AG04450 (cell line): ENCODE measurements at places on chromosomes 11 and 22.

- DNase-seq, result no peak
These were observed 3.8 kb downstream of the CBLIF start for GRCh38 chr11:59841514-59841913.

- DNase-seq, result peak; percentile 66
These were observed 44.3 kb downstream of the NNMT start for GRCh38 chr11:114340311-114341131.

- DNase-seq, result no peak
These were observed 251 bp downstream of the SHISA8 start for GRCh38 chr22:41914611-41915034.

GRCh38 chr11:9718147-9718546 is 54.3 kb downstream of the SWAP70 start:
- no peak for DNase-seq

DNA sequence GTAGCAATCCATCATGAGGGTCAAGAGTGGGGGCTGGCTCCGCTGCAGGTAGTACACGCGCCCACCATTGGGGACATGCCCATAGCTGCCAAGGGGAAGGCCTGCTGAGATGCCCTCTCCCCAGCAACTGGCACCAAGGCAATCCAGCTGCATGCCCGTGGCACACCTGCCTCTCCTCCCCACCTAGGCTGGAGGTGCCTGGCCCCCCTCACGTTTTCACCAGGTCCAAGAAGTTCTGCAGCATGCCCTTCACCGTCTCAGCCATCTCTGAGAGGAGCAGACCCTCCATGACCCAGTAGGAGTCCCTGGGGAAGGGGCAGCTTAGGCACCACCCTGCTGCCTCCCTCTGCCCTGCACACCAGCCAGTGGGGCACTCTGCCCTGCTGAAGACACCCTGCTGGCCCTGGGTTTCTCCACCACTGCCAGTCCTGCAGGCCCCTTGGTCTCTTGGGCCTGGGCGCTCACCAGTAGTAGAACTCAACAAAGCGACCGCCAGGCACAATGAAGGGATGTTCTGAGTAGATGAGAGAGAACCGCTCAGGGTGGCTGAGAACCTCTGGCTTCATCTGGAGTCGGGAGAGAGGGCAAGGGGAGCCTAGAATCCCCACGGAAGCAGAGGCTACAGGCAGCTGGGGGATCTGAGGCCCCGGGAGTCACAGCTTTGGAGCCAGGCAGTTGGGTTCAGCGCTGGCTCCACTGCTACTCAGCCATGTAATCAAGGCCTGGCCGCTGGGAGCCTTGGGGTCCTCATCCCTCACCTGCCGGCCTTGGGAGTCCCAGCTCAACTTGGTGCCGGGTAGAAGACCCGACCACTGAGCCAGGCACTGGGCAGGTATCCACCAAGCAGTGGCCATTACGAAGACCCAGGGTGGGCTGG is 17.8 kb downstream of the TREH start:
- DNase-seq, result no peak

DNA sequence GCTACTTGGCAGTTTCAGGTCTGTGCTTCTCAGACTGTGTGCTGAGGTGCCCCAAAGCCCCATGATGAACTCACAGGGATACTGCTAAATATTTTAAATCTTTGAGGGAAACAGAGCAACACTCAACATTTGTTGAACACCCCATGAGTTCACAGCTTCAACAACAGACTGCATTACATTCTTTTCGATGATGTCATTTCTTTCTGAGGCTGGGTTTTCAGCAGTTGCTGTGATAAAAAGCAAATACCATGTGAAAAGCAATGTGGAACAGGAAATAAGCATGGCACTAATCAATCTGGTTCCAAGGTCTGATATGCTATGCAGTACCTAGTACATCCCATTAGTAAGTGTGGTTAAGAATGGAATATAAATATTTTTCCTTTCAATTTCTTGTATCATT is 82.7 kb downstream of the RPL27A start:
- peak; percentile 44 for DNase-seq

- DNase-seq, result no peak
These were observed 57.4 kb upstream of the WNT11 start for GRCh38 chr11:76263657-76264056.

- no peak for DNase-seq
These were observed 18.0 kb downstream of the PHLDA2 start for GRCh38 chr11:2911088-2911784.

GRCh38 chr22:38831166-38831945 is 12.5 kb downstream of the NPTXR start:
- DNase-seq, result peak; percentile 10

DNA sequence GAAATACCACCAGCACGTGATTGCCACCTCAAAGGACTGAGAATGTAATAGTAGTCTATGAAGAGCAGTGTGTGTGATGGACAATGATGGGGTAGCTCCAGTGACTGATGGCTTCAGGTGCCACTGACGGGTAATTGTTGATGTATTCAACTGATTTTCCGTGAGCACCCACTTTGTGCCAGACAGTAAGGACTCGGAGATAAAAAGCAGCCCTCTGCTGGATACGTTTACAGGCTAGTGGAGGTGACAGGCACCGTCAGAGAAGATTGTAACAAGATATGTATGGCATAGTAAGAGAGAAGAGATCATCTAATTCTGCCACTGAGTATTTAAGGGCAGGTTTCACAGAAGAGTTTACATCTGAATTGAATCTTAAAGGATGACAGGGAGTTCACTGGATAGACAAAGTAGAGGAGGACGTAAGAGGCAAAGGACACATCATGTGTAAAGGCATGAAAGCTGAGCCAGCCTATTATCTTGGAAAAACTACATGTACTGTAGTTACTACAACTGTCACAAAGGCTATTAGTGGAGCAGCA is 1.1 kb upstream of the ENTHD1 start:
- no peak for DNase-seq

GRCh38 chr11:6682591-6682935 is 577 bp downstream of the MRPL17 start:
- DNase-seq, result no peak

DNA sequence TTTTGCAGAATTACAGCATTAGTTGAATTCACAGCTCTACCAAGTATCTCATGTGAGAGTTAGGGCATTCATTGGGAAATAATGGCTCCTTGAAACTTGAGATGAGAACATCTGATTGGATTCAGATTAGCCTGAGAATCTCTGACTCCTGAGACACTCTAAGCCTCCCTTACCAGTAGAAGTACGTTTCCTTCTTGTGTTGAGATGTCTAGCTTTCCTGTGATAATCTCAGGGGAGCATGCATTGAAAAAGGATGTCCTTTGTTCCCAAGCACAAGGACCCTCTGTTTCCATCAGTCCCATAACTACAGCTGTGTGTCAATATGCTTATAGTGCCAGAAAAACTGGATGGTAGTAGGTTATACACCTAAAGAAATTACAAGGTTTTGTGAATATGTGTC is 35.2 kb upstream of the RDX start:
- DNase-seq, result no peak

- no peak for DNase-seq
These were observed 16.6 kb downstream of the GALNT18 start for GRCh38 chr11:11605181-11605580.

GRCh38 chr11:61890529-61891330 is 615 bp downstream of the FADS3 start:
- no peak for DNase-seq

GRCh38 chr22:40273319-40273718 is 73.0 kb upstream of the ADSL start:
- no peak for DNase-seq

GRCh38 chr22:45540122-45540521 is 37.4 kb downstream of the FBLN1 start:
- DNase-seq, result no peak

DNA sequence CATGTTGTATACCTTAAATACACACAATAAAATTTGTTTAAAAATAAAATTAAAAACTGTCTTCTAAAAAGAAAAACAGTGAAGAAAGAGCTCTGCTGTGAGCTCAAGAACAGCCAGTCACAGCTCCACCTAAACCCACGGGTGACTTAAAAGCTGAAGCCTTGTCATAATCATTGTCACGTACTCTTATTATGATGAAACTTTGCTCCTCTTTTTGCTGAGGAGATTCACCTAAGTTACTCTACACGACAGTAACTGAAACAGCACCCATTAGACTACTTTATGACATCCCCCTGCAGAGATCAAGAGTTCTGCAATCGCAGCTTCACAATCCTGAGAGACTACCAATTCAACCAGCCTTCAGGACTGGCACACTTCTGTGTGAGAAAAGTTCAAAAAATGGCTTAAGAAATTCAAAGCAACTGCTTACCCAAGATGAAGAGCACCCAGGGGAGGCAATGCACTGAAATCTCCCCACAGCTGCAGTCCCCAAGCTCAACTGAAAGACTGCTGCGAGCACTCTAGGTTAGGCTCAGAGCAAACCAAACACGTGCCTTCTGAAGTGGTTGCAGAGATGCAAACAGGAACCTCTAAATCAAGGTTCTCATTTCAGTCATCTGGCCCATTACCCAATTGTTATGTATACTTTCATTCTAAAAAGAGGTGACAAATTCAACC is at the start of gene JAML:
JAML (minus strand) TSS at position 501 of the 678 bp plus-strand sequence. CDS start 10,145 bp downstream, outside the sequence.
- DNase-seq, result no peak

DNA sequence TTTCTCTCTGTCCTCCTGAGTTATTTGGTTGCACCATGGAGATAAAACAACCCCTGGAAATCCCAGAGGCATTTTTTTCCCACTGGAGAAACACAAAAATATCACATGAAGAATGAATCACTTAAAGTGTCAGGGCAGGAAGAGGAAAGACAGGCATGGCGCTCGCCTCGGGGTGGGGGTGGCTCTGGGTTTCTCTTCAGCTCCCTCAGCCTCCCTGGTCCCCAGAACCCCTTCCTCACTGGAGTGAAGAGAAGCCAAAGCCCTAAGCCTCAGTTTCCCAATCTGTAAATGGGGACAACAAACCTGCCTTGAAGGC is 938 bp downstream of the SHISAL1 start:
- no peak for DNase-seq

GRCh38 chr11:74100231-74100630 is 70.6 kb downstream of the C2CD3 start:
- DNase-seq, result no peak

DNA sequence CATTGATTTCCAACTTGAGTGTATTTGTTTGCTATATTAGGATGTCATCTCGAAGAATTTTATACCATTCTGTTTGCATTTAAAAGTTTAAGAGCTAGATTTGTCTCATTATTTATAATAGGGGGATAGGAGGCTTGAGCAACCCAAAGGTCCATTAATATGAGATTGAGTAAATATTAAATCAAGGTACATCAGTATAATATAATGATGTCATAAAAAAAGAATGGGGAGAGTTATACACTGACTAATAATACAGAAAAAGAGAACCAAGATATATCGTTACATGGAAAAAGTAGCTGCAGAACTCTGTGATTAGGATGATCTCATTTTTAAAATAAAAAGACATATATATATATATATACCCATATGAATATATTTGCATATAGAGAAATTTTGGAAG is 19.4 kb downstream of the SPA17 start:
- no peak for DNase-seq

DNA sequence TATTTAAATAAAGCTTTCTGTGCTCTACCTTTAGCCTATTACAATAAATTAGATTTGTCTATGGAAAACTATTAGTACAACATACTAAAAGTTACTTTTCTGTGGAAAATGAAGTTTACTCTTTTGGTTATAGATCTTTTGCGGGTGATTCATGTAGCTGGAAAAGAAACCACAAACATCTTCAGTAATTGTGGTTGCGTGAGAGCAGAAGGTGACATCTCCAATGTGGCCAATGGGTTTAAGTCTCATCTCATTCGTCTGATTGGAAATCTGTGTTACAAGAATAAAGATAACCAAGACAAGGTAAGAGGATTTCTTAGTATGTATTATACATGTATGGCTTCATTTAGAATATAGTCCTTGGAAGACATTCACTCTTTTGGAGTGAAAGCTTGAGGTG is 68.6 kb downstream of the ATXN10 start:
- DNase-seq, result no peak

GRCh38 chr22:45692549-45692948 is 20.9 kb downstream of the ATXN10 start:
- no peak for DNase-seq

DNA sequence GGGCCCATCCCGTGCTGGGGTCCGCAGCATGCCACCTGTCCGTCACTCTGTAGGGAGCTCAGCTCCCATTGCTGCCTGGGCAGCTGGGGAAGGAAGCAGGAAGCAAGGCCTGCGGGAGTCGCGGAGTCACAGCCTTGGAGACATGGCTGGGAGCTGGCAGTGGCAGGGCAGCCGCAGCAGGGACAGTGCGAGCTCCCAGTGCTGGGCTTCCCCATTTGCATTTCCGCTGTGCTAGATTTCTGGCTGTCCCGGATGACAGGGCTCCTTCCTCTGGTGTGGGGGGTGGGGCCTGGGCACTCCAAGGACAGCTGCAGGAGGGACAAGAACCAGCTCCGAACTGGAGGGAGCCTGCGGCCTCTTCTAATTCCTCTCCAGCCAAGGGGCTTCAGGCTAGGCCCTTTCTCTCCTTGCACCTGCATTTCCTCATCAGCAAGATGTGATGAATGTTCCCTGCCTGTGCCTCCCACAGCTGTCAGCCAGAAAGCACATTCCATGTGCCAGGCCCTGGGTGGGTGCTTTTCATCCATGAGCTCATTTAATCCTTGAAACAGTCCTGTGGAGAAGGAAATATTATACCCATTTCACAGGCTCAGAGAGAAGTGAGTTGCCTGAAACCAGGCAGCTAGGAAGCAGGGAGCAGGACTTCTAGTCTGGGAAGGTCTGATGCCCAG is 48.0 kb downstream of the MYO7A start:
- no peak for DNase-seq

DNA sequence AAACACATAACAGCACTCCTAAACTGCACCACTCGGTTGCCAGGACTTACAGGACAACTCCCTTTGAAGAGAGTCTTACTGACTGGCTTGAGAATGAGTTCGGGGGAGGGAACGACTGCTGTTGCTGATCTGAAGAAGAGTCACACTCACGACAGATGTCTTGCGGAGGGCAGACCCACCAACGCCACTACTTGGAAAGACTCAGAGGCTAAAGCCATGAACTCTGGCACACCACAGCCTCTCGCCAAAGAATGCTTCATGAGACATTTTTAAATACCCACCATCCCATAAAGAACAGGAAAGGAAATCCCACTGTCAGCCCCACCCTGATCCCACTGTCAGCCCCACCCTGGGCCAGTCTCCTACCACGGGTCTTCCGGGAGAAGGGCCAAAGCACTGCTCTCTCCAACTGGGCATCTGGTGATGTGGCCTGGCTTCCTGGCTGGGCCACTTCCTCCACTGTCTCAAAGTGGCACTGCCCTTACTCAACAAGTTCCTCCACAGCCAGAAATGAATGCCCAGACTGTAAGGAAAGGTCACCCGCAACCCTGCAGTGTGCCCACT is 73.6 kb downstream of the MICAL3 start:
- no peak for DNase-seq
